Mononuclear cell (primary cell): ENCODE measurements at places on chromosomes 16 and 17. TPM values are rescaled to one million over a fixed set of nuclear protein-coding genes. Genes with fewer than 3 reads are reported as not detected.

Gene RDM1
- not detected for total RNA-seq

Gene CD300A
- 20.8 TPM for total RNA-seq

Gene PHF23
- 6.5 TPM for total RNA-seq

Gene CES3
- total RNA-seq = 0.63 TPM

Gene SPDYE4
- total RNA-seq = not detected

Gene CIBAR2
- total RNA-seq = not detected

Gene SALL1
- not detected for total RNA-seq

Gene ITGB3
- 66.3 TPM for total RNA-seq

Gene USH1G
- not detected for total RNA-seq

Gene MT1M
- not detected for total RNA-seq

Gene RAC3
- 0.63 TPM for total RNA-seq

Gene PIRT
- total RNA-seq = 0.10 TPM

Gene ITGA3
- total RNA-seq = 1.7 TPM

Gene GLTPD2
- total RNA-seq = not detected

Gene NEUROD2
- under 0.01 TPM for total RNA-seq

Gene PRSS8
- total RNA-seq = not detected

Gene MYOCD
- total RNA-seq = not detected
